Activated CD4-positive, alpha-beta T cell treated with anti-CD3 and anti-CD28 coated beads, Interleukin-10, Interleukin-2, amounts not matched to agents 100 ng/mL and 50 ng/mL, durations not matched to agents 16 hours and 8 hours (primary cell): ENCODE measurements at places on chromosomes 1 and 21.
A peak's percentile ranks its signal among the peaks of the same experiment; 100 is the strongest.

DNA sequence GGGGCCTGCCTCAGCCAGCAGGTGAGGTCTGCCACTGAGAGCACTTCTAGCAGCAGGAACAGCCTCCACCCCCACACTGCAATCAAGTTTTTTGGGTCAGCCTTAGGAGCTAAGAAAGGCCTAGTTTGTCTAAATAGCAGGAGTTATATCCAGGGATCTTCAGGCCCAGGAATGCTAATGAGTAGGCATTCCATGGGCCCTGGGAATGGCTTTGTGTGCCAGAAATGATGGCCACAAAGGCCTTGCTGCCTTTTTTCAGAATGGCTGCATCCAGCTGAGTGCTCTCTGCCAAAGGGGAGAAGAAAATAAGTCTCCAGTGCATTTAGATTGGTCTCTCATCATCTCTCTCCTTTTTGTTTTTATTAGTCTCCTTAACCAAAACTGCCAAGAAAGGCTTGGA, 2.8 kb downstream of the MRTO4 start:
- no peak for DNase-seq

GRCh38 chr1:114558544-114558943, 22.9 kb downstream of the BCAS2 start:
- peak; percentile 7 for DNase-seq

- DNase-seq, result no peak
Measured at GRCh38 chr1:176494436-176494835, 31.5 kb downstream of the PAPPA2 start.

DNA sequence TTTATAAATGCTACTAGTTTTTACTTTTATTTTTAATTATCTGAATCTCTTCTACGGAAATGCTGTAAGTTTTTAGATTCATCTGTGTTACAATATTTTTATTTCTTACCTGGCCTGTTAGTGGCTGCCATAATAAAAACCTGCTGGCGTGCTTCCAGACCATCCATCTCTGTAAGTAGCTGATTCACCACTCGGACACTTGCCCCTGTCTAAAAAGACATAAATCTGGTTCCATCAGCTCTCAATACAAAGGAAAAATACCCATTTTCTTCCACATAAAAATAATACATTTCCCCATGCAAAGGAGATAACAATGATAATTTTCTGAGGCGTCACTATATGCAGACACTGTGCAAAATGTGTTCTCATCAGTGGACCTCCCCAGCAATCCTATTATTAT, 62.0 kb downstream of the NVL start:
- DNase-seq, result no peak

DNA sequence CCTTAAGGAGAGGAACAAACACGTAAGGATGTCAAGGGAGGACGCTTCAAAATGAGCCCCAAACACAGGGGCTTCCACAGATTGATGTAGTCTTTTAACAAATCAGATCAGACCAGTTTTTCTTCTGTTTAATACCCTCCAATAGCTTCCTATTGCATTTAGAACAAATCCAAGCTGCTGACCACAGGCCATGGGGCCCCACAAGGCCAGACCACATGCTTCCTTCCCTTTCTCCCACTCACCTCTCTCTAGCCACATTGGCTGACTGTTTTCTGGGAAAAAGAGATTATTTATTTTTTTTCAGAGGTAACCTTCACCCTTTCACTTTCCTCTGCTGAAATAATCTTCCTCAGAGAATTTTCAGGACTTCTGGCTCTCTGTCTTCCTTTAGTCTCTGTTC, 380.6 kb downstream of the SIPA1L2 start:
- DNase-seq, result no peak

- DNase-seq, result no peak
Measured at GRCh38 chr1:239700667-239701066, 314.3 kb downstream of the CHRM3 start.

DNA sequence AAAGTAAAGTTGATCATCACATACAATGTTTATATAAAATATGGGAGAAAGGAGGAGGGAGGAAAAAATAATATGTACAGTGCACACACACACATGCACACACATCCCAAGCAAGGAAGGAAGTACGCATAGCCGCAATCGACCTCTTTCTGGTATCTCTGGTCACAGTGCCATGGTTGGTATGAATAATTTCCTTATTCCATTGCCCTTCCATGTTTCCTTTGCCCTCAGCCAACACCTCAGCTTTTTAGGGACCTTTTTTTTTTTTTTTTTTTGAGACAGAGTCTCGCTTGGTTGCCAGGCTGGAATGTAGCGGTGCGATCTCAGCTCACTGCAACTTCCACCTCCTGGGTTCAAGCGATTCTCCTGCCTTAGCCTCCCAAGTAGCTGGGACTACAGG, 20.6 kb downstream of the CITED4 start:
- no peak for DNase-seq

GRCh38 chr1:48560116-48560515, 88.1 kb upstream of the SPATA6 start:
- DNase-seq, result no peak

GRCh38 chr1:226688808-226689207, 50.3 kb downstream of the ITPKB start:
- DNase-seq, result no peak

DNA sequence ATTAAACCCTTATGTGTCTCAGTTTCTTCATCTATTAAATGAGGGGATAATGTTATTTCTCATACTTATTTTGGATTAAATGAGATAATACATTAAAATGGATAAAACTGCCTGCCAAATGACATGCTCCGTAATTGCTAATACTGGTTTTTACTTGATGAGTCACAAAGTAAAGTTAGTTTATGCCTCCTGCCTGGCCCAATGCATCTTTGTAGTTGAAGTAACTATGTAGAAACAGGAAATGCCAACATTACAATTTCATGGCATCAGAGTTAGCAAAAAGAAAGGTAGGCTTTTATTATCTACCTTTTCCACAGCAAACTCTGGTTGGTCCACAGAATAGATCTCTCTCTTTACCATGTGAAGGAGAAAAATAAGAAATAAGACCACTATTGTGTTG, 214.5 kb downstream of the TBX15 start:
- DNase-seq, result no peak

- DNase-seq, result no peak
Measured at GRCh38 chr1:61386770-61387169, 304.4 kb downstream of the NFIA start.

GRCh38 chr1:244897476-244898254, 33.3 kb upstream of the HNRNPU start:
- DNase-seq, result no peak

DNA sequence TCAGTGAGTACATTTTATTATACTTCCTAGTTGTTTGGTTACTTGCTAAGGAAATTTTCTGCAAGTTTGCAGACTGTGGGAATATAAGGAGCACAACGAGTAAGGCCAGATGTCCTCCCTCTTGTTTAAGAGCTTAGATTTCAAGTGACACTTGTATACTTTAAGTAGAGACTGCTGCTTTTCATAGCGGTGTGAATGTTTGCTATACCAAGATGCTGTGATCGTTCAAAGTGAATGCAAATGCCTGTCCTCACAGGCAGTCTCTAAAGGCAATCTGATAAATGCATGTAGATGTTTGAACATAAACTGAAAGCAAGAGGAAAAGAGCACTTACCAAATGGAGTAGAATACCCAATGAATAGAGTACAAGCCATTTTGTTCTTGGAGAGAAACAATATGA, 226.4 kb downstream of the NRIP1 start:
- DNase-seq, result no peak

- no peak for DNase-seq
Measured at GRCh38 chr1:73500154-73500553, 697.8 kb downstream of the LRRIQ3 start.
